ENCODE measurements at places on chromosomes 1 and 21.

DNA sequence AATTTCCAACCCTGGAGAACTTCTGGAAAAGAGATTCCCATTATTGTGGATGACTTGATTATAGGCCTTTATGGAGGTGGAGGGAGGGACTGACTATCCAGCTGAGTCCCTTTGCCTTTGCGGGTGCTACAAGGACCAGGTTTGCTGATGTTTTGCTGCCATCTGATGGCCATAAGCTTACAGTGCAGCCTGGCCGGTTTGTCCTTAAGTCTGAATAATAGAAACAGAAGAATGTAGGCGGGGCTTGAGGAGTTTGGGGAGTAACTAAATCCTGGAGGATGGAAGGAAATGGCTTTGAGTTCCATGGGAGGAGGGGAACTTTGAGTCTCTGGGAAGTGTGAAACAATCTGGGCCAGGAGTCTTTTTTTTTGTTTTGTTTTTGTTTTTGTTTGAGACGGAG, 55.7 kb upstream of the CD1D start:
- H3K4me3 ChIP-seq: no peak overlapping the region
- no peaks in the 10 kb centered on the region for H3K4me1 ChIP-seq
- no peak overlapping the region for H3K27ac ChIP-seq
- H3K36me3 ChIP-seq: no peaks in the 10 kb centered on the region
- DNase-seq: peak; percentile 44

- H3K4me1 ChIP-seq: no peaks in the 10 kb centered on the region
- H3K27me3 ChIP-seq: no peaks in the 10 kb centered on the region
- H3K36me3 ChIP-seq: no peaks in the 10 kb centered on the region
- no peak overlapping the region for H3K4me3 ChIP-seq
- no peak overlapping the region for H3K27ac ChIP-seq
- peak; percentile 77 for DNase-seq
Measured at GRCh38 chr1:152188673-152189591, 29.9 kb upstream of the RPTN start.

DNA sequence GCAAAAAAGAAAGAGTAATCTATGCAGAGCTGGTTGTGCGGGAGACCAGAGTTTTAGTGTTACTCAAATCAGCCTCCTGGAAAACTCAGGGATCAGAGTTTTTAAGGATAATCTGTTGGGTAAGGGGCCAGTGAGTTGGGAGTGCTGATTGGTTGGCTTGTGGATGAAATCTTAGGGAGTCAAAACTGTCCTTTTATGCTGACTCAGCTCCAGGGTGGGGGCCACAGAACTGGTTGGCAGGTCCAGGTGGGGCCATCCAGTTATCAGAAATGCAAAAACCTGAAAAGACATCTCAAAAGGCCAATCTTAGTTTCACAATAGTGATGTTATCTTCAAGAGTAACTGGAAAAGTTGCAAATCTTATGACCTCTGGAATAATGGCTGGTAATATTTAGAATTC, 3.3 kb downstream of the EXTL2 start:
- no peak overlapping the region for H3K27ac ChIP-seq
- no peaks in the 10 kb centered on the region for H3K36me3 ChIP-seq
- DNase-seq: no peak
- H3K27me3 ChIP-seq: no peaks in the 10 kb centered on the region
- peaks cover 8% of the 10 kb centered on the region for H3K4me1 ChIP-seq
- H3K4me3 ChIP-seq: no peak overlapping the region

GRCh38 chr21:36429947-36430546, 44.9 kb downstream of the CHAF1B start:
- H3K36me3 ChIP-seq: no peaks in the 10 kb centered on the region
- H3K27me3 ChIP-seq: no peaks in the 10 kb centered on the region
- peak; percentile 6 for DNase-seq
- peak overlapping the region; percentile 22 for H3K4me3 ChIP-seq

DNA sequence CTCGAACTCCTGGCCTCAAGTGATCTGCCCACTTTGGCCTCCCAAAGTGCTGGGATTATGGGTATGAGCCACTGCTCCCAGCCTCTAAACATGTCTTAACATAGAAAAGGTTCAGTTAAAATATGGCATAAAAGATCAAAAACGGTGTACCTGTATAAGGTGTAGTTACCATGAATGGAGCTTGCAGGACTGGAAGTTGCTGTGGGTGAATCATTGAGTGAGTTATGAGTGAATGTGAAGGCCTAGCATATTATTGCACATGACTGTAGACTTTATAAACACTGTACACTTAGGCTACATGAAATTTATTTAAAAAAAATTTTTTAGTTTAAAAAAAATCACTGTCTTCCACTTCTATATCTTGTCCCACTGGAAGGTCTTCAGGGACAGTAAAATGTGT, 15.7 kb downstream of the ABCD3 start:
- H3K4me1 ChIP-seq: no peaks in the 10 kb centered on the region
- no peak for DNase-seq
- H3K4me3 ChIP-seq: no peak overlapping the region
- no peak overlapping the region for H3K27ac ChIP-seq
- H3K36me3 ChIP-seq: no peaks in the 10 kb centered on the region

DNA sequence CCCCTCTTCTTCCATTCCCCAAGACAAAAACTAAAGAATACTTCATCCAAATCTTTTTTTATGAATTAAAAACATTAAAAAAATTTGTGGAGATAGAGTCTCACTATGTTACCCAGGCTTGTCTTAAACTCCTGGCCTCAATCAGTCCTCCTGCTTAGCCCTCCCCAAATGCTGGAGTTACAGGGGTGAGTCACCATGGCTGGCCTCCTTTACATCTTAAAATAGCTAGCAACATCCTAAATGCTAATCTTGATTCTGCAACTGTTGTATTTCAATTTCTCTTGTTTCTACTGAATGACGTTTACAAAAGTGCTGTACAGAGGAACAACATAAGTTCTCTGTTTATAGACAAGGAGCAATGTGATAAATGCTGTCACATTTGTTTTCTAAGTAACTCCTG, 483.5 kb downstream of the ADGRL2 start:
- no peak for DNase-seq
- H3K27me3 ChIP-seq: no peaks in the 10 kb centered on the region
- H3K4me3 ChIP-seq: no peak overlapping the region
- no peak overlapping the region for H3K27ac ChIP-seq
- H3K36me3 ChIP-seq: no peaks in the 10 kb centered on the region

- H3K4me1 ChIP-seq: no peaks in the 10 kb centered on the region
- no peak overlapping the region for H3K27ac ChIP-seq
- H3K36me3 ChIP-seq: no peaks in the 10 kb centered on the region
- no peaks in the 10 kb centered on the region for H3K27me3 ChIP-seq
- no peak for DNase-seq
Measured at GRCh38 chr1:199855580-199855979, 171.9 kb upstream of the NR5A2 start.

GRCh38 chr1:221039616-221040015, 160.4 kb downstream of the HLX start:
- no peaks in the 10 kb centered on the region for H3K27me3 ChIP-seq
- no peak overlapping the region for H3K4me3 ChIP-seq
- no peaks in the 10 kb centered on the region for H3K4me1 ChIP-seq
- no peak for DNase-seq
- no peaks in the 10 kb centered on the region for H3K36me3 ChIP-seq
- no peak overlapping the region for H3K27ac ChIP-seq
